Ammon's horn (tissue), 1 donor: ENCODE measurements at places on chromosomes 6 and 20.
A peak's percentile ranks its signal among the peaks of the same experiment; 100 is the strongest.

- no peak for DNase-seq
Observed at GRCh38 chr6:87184762-87185250, 29.4 kb downstream of the ZNF292 start.

- no peak for DNase-seq
Observed at GRCh38 chr20:38805958-38806854, 709 bp downstream of the PPP1R16B start.

DNA sequence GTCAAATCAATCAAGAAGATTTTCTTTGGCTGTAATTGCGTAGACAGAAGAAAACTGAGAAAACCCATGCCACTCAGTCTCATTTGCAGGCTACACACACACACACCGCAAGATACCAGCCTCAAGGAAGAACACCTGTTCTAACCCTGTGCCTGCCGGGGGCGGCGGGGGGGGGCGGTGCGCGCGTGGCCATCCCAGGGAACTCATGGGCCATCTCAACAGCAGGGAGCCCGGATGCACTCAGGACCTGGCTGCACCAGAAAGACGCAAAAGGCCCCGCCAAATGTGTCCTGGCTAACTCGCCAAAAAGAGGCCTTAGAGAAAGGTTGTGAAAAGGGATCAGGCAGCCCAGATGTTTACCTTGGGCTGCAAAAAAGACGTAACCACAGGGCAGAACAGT lies 2.1 kb downstream of the B3GAT2 start:
- DNase-seq = peak; percentile 2

DNA sequence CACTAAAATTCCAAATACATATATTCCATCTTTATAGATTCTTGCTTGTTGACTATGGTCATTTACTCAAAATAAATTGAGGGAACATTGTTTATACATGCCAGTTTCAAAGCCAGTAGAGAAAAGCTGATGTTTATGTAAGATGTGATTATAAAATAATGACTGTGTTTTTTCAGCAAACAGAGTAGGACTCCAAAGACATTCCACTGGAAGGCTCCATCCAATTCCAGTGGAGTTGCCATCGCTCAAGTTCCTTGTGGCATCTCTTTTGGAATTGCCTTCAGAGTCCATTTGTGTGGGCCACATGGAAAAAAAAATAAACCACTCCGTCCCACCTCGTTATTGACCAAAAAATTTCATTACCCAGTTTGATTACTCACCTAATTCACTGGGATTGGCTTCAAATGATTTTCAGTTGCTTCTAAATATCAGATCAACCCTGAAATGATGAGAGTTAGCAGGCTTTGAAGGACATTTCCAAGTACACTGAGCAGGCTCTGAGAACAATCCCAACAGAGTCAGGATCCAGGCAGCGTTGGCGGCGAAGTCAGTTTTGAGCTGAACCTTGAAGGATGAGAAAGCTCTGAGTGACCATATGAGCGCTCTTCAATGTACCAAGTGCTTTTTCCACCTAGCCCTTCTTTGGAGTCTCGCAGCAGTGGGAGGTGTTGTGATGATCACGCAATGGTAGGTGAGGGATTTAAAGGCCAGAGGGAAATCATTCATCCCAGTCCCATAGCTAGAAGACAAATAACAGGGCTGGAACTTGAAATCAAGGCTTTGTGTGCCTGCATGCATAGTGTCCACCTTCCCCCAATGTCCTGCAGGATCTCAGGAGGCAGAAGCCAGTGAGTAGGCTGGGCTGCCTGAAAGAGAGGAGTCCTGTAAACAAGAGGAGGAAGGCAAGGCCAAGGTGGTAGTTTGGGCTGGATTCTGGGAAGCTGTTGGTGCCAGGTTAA lies 281.7 kb downstream of the CDC5L start:
- DNase-seq = no peak

DNA sequence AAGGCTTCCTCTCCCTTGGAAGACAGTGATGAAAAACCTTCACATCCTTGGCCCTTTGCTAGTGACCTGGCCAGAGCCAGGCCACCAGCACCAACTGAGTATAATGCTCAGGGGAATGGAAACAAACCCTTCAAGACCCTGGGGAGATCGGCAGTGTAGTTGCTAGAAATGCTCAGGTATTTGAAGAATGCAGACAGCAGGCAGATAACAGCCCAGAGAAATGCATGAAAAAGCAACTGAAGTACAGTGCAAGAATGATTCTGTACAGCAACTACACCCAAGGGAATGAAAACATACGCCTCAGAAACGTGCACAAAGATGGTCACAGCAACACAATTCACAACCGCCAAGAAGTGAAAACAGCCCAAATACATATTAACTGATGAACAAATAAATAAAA lies 41.1 kb downstream of the PPP1R3G start:
- DNase-seq = no peak

GRCh38 chr6:338815-339262 lies 46.6 kb downstream of the DUSP22 start:
- no peak for DNase-seq

DNA sequence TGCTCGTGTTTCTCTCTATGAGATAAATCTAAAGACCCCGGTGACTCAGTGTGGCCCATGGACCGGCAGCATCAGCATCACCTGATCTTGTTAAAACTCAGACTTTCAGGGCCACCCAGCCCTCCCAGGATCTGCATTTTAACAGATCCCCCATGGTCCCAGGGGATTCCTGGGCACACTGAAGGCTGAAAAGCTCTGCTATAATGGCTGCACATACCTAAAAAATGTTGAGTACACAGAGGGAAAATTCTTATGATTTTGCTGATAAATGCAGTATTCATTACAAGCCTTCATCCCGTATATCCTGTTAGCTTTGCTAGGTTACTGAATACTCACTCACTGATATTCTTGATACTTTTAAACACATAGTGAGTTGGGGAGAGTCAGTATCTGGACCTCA lies 200.5 kb downstream of the MYLK4 start:
- DNase-seq = no peak

DNA sequence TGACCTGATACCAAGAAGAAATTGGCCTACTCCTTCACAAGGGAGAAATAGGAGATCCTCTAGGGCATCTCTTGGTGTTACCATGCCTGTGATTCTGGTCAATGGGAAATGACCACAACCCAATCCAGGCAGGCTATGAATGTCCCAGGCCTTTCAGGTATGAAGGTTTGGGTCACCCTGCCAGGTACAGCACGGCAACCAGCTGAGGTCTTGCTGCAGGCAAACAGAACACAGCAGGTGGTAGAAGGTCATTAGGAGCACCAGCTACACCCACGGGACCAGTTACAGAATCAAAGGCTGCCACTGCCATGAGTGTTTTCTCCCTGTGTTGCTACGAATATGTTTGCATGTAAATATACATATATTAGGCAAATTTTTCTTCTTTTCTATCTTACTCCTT lies 202.3 kb downstream of the ERMARD start:
- DNase-seq = no peak

DNA sequence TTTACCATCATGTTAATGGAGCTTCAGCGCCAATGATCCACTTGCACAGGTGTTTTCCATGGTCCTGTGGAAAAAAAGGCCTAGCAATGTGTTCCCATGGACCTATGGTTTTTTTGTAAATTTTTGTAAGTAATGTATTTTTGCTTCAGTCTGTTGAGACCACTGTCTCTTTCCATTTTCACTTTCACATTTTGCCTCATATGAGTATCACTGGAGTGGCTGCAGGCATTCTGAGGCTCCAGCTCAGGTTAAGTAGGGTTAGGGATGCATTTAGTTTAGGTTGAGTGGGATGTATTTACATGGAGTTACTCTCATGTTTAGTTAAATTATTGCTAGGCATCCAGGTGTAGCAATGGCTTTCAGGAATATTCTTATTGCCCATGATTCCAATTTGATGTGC lies 19.2 kb upstream of the LMBRD1 start:
- no peak for DNase-seq

DNA sequence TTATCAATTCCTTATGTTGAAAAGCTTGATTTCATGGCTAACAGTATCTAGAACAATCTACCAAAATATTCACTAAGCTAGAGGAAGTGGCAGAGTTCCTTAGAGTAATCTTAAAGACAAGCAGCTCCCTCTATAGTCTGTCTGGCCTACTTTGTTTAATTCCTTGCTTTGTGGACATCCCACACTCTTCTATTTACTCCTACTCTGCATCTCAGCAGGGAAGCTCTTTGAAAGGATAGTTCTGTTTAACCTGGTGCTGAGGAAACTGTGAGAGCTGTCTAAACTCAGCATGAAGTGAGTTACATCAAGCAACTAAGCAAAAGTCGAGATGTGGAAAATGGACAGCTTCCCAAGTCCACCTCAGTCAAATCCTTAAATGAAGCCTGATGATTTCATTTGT lies 4.3 kb downstream of the REV3L start:
- DNase-seq = peak; percentile 43

DNA sequence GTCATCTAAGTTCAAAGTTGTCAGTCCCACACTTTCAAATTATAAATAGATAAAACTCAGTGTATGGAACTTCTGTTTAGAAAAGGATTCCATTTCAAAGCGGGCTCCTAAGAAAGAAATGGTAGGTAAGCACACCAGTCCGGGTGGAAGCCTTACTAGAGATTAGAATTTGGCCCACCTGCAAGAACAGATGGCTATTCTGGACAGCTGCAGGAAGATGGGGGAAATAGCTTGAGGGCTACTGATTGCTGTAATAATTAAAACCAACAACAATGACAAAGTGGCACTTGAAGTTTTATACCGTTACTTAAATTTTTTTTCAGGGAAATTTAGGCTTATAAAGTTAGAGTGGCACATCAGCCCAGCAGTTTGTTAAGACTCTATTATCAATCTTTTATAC lies 83.3 kb downstream of the HIVEP2 start:
- no peak for DNase-seq

DNA sequence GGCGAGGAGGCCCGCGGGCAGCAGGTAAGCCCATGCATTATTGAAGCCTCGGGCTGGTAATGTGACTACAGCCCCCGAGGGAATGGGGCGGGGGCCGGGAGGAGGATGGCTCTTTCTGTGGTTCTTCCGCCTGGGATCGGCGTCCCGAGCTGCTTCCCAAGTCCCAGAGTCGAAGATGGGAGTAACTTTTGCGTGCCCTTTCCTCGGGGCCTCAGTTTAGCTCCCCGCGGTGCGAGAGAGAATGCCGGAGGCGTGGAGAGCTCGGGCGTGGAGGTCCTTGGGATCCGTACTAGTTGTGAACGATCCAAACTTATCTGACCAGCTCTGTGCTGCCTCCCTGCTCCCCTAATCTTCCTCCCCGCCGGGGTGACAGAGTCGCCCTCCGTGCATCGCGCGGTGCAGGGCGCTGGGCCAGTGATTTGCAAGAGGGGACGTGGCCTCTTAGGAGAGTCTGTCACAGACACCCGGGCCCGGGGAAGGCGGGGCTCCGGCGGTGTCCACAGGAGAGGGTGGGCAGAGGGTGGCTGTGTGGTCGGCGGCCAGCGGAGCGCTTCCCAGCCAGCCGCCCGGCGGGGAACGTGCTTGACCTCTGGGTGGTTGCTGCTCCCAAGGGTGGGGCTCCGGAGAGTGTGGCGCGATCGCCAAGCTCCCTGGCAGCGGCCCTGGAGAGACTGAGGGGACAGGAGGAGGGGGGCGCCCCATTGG lies 815 bp downstream of the UTRN start:
- DNase-seq = peak; percentile 27

GRCh38 chr6:111871725-111872400 lies 1.4 kb downstream of the FYN start:
- DNase-seq = peak; percentile 91
